ENCODE measurements at places on chromosomes 6 and 20. TPM values are rescaled to one million over a fixed set of nuclear protein-coding genes. Genes with fewer than 3 reads are reported as not detected.

Gene POLH
- polyA plus RNA-seq, result 7.4 TPM

GRCh38 chr20:3706774-3707507 is 5.5 kb downstream of the SIGLEC1 start:
- no peak for DNase-seq

- no peak for DNase-seq
Observed at GRCh38 chr6:117545161-117545595, 57.1 kb downstream of the GOPC start.

Gene CENPQ
- polyA plus RNA-seq, result 2.7 TPM

Gene FHL5
- not detected for polyA plus RNA-seq

Gene CST5
- polyA plus RNA-seq, result not detected

DNA sequence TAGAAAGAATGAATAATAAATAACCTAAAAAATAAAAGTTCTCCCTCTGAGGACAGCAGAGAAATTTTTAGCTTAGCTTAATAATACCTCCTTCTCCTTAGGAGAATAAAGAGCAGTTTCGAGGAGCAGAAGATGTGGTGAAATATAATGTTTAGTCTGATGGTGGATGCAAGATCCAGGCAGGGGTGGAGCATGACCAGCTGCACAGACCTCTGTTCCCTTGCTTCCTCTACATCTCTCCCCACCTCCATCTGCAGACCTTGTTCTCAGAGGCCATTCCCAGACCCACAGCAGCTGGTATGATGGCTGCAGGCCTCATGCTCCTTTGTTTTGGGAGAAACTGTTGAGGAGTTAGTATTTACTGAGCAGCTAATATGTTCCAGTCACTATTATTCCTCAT is 1.5 kb downstream of the BTN3A2 start:
- no peak for DNase-seq

Gene KHDC1L
- polyA plus RNA-seq, result not detected

Gene SLC16A10
- 22.6 TPM for polyA plus RNA-seq

- no peak for DNase-seq
Observed at GRCh38 chr6:12082368-12082767, 70.3 kb downstream of the HIVEP1 start.

- DNase-seq, result no peak
Observed at GRCh38 chr20:52800734-52801627, 171.2 kb upstream of the TSHZ2 start.

DNA sequence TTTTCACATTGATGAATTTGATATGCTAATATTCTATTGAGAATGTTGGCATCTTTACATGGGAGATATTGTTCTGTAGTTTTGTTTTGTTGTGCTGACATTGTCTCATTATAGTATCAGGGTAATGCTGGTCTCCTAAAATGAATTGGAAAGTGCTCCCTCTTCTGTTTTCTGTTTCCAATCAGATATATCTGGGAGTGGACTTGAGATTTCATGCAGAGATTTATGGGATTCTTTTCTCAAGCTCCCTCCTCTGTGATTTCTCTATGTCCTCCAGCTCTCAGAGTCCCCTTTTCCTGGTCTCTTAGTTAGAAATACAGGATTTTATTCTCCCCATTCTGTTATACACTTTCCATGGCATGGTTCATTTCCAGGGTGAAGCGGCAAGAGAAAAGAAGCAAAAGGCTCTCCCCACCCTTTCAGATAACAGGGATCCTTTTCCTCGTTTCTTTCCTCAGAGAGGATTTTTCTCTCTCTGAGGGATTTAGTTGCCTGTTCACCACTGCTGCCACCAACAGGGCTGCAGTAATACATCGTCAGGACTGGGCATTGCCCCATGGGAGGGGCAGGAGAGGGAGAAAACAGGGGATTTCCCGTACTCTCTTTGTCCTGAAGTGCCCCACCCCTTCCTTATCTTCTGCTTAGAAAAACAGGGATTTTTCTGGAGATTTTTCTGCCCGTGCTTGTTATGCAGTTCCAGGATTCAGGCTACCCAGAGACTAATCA is 59.3 kb upstream of the STMND1 start:
- DNase-seq, result no peak

DNA sequence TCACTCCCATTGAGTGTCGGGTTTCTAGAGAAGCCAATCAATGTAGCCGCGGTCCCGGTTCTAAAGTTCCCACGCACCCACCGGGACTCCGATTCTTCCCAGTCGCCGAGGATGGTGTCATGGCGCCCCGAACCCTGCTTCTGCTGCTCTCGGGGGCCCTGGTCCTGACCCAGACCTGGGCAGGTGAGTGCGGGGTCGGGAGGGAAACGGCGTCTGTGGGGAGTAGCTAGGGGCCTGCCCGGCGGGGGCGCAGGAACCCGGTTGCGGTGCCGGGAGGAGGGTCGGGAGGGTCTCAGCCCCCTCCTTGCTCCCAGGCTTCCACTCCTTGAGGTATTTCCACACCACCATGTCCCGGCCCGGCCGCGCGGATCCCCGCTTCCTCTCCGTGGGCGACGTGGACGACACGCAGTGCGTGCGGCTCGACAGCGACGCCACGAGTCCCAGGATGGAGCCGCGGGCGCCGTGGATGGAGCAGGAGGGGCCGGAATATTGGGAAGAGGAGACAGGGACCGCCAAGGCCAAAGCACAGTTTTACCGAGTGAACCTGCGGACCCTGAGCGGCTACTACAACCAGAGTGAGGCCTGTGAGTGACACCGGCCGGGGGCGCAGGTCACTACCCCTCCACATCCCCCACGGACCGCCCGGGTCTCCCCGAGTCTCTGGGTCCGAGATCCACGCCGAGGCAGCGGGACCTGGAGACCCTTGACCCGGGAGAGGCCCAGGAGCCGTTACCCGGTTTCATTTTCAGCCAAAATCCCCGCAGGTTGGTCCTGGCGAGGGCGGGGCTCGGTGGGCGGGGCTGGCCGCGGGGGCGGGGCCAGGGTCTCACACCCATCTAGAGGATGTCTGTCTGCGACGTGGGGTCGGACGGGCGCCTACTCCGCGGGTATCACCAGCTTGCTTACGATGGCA is 35.2 kb upstream of the HLA-G start:
- DNase-seq, result peak; percentile 67

GRCh38 chr6:96862560-96862959 is 25.3 kb upstream of the GPR63 start:
- DNase-seq, result no peak

- DNase-seq, result no peak
Observed at GRCh38 chr6:139386404-139386803, 12.0 kb upstream of the CITED2 start.

DNA sequence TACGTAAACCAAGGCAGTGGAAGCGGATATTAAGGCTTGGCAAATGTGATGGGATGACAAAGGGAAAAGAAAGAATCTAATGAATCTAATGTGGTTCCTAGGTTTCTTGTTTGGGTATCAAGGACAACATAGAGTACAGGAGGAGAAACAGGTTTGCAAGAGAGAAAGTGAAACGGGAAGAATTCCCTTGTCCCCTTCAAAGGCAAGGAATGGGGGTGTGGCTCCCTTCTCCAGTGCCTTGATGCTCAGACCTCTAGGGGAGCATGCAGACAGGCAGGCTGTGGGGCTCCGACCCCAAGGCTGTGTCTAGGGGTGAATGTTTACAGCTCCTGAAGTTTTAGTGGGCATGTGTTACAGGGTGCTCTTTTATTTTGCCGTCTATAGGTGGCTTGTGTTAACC is 317.5 kb upstream of the HSF2 start:
- no peak for DNase-seq

Gene RAET1L
- not detected for polyA plus RNA-seq

- no peak for DNase-seq
Observed at GRCh38 chr6:81987293-81987692, 234.8 kb upstream of the TENT5A start.

GRCh38 chr6:54802775-54803634 is 43.6 kb upstream of the FAM83B start:
- DNase-seq, result no peak

Gene PNISR
- 75.2 TPM for polyA plus RNA-seq

DNA sequence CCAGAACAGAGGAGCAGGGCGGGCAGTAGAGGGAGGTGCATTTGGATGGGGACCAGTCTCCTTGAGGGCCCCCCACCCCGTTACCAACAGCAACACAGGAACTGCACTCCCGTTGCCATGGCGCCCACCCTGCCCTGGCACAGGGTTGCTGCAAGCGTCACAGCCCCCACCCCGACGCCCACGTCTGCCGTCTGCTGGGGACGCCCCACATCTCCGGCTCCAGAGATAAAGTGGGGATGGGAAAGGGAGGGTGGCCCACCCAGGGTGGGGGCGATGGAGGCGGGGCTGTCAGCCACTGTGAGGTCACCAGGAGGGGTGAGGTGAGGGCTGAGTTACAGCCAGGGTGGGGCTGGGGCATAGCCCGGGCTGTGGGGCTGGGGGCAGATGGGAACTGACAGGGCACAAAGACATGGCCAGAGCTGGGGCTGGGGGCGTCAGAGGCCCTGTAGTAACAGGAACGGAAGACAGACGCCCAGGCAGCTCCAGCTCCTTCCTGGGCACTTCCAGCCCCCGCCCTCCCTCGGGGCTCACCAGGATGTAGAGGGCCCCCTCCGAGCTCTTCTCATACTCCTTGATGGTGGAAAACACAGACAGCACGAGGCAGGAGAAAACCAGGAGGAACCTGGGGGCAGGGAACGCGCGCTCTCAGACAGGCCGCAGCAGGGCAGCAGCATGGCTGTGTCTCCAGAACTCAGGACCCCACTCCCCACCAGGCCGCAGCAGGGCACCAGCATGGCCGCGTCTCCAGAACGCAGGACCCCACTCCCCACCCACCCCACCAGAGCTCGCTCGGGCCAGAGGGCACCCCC is 26.0 kb downstream of the KCNQ2 start:
- no peak for DNase-seq

Gene TSBP1
- not detected for polyA plus RNA-seq

Gene COL9A3
- polyA plus RNA-seq, result not detected

GRCh38 chr6:110876170-110876773 is 1.7 kb downstream of the AMD1 start:
- peak; percentile 56 for DNase-seq

- peak; percentile 35 for DNase-seq
Observed at GRCh38 chr6:129774697-129775447, 64.9 kb upstream of the ARHGAP18 start.

Gene NMBR
- not detected for polyA plus RNA-seq

DNA sequence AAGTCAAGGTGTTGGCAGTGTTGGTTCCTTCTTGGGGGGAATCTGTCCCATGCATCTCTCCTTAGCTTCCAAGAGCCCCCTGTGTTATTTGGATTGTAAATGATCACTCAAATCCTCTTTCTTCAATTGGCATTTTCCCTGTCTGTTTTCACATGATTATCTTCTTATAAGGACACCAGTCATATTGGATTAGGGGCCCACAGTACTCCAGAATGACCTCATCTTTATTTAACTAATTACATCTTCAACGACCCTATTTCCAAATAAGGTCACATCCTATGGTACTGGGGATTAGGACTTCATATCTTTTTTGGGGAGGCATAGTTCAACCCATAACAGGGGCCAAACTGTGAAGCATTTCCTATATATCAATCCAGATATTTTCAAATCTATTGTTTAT is 57.3 kb downstream of the PTPRA start:
- DNase-seq, result no peak

Gene LY6G6F
- not detected for polyA plus RNA-seq

DNA sequence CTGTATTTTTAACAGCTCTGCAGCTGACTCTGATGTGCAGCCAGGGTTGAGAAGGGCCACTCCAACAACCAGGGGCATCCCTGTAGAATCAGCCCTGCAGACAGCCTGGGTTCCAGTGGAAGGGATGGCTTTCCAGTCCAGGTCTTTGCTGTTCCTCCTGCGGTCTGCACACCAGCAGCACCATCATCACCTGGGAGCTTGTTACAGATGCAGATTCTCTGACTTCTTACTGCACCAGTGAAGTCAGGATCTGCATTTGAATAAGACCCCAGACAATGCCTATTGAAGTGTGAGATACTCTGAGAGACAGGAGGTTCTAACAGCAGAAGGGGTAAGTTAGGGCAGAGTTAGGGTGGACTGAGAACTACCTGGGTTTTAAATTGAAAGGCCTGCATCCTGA is 151.3 kb downstream of the F13A1 start:
- no peak for DNase-seq

Gene GPLD1
- 0.63 TPM for polyA plus RNA-seq

DNA sequence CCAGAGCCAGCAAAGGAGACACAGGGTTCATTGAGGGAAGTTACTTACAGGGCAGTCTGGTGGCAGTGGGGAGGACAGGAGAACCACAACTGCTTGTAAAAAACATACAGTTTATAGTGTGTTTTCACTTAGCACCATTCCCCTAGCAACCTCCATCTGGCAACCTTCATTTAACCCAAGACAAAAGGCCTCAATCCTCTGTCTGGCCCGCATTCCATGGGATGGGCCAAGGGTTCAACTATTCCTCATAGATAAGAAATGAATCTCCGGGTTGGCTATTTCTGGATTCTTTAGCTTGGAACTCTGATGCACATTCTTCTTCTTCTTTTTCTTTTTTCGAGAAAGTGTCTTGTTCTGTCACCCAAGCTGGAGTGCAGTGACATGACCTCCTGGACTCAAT is 26.3 kb upstream of the FYN start:
- DNase-seq, result no peak

DNA sequence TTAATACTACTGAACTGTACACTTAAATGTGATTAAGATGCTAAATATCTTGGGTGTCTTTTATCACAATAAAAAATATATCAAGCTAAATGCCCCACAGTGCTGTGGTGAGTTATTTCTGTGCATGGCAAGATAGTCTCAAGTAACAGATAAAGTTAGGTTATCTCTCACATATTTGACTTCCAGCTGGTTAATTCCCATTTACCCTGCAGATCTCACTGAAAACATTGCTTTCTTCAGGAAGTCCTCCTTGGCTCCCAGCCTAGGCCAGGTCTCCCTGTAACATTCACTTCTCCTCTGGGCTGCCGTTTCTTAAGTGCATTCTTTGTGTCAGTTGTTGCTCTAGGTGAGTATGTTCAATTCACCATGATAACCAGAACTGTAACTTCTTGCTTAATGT is 59.1 kb downstream of the SLC22A1 start:
- DNase-seq, result no peak

- no peak for DNase-seq
Observed at GRCh38 chr6:12068899-12069557, 56.9 kb downstream of the HIVEP1 start.

DNA sequence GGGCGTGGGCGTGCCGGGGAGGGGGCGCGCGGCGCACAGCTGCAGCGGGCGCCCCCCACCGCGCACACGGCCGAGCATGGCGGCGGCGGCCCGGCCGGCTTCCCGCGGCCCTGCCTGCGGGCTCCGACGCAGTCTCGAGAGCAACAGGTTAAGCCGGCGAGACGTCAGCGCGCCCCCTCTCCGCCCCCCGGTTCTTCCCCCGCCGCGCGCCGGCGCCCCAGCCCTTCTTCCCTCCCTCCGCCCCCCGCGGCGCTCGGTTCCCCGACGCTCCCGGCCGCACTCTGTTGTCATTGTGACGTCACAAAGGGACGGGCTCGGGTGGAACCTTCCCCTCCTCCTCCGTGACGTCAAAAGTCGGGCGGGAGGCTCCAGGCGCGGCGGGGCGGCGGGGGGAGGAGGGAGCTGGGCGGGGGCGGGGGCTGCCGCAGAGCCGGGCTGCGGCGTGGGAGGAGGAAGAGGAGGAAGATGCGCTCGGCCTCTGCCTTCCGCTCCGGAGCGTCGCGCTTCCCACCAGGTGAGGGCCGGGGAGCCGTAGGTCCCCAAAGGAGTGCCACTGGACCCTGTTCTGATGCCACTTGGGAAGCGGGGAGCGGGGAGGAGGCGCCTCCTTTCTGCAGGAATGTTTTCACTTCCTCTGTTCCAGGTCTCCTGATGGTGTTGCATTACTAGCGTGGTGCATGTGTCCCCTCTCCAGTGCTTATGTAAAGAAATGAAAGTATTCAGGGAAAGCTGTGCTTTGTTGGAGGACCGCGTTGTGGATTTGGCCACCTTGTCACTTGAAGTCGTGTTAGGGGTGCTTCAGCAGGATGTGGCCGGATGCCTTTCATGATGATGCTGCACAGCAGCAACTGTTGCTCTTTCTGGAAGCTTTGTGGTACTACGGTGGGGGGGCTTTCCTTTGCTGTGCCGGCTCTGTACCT is 2.8 kb downstream of the JARID2 start:
- peak; percentile 92 for DNase-seq

Gene ADA
- 40.8 TPM for polyA plus RNA-seq
